ENCODE measurements at places on chromosomes 6 and 20.

GRCh38 chr6:55474382-55474781 lies 104.6 kb downstream of the HMGCLL1 start:
- DNase-seq = no peak

DNA sequence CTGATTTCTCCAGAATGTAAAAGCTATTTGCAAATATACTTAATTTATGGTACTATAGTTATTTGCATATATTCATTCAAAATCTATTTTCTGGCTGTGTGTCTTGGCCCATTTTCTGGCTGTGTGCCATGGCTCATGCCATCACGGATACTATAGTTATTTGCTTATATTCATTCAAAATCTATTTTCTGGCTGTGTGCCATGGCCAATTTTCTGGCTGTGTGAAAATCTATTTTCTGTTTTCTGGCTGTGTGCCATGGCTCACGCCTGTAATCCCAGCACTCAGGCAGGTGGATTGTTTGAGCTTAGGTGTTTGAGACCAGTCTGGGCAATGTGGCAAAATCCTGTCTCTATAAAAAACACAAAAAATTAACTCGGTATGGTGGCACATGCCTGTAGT lies 28.9 kb upstream of the RIPK1 start:
- no peak for DNase-seq

DNA sequence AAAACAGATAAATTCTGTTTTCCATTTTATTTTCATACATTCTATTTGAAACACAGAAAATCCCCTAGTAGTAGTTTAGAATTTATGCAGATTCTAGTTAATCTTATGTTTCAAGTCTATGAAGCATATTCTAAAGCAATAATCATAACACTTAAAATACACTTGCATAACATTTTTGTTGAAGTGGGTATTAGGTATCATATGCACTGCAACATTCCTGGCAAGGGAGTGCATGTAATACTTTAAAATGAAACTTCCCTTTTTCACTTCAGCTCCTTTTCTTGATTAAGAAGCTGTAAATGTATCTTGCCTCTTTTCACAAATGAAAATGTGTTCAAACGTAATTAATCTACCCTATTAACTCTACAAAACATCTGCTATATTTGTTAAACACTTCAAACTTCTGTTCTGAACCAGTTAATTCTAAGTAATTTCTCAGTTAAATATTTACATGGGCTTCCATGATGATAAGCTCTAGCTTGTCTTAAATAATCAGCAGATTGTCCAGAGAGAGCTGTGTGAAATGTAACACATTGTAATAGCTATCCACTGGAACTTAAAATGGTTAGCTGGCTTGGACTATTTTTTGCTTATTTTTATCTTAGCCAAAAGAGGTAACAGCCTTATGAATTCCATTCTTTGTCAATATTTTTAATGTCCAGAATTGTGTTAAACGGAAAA lies 192.8 kb downstream of the COL19A1 start:
- peak; percentile 86 for DNase-seq

DNA sequence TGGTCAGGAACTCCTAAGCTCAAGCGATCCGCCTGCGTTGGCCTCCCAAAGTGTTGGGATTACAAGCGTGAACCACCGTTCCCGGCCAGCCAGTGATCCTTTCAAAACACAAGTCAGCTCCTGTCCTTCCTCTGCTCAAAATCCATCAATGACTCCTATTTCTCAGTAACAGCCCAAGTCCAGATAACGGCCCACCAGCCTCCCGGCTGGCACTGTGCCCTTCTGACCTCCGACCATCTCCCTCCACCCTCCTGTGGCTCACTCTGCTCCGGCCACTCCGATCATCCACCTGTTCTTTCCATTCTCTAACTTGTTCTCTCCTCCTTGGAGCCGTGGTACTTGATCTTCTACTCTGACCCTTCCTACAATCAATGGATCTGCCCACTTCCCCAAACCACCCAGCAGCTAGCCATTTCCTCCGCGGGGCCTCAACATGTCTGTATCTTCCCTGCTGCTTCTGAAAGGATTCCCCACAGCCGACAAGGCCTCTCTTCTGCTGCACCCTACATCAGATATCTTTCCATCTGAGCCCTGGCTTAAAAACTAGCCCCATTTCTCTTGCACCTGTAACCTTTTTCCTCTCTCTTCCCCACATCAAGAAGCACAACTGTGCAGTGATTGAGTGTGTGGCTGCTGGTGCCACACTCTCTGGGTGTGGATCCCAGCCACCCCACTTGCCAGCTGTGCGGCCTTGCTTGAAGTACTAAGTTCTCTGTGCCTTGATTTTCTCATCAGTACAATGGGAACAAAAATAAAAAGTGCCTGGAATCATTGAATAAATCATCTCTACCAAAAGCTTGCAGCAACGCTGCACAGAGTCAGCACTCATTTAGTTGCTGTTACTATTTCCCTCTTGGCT lies 6.1 kb upstream of the ZMYND8 start:
- no peak for DNase-seq

DNA sequence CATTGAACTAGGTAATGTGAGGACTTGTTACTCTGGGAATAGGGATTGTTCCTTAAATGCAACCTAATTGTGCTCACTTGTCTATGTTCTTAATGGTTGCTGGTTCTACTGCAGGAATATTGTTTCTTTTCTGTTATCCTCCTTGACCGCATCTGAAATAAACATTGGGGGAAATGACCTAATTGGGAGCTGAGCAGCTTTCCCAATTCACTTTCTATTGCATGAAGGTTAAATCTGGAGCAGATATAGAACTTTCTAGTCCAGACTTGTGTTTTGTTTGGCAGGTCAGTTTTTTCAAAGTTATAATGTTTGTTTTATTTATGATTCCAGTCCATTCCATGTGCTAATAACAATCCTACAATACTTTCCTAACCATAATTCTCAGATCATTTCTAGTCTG lies 981.0 kb upstream of the CITED2 start:
- DNase-seq = no peak

DNA sequence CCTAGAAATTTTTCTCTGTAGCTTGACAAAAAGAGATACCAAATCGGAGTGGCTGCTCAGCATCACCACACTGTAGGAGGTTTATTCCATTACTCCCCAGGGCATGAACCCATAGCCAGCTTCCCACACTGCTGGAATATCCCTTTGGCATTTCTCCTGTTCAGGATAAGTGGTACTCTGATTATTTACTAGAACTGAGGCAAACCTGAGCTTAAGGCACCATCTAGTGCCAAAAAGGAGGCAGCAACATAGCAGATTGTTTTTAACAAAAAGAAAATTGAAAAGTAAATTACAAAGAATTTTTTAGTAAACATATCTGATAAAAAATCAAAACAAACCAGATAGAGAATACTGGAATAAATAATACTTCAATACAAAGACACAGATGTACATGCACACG lies 181.7 kb downstream of the WDR27 start:
- DNase-seq = no peak

DNA sequence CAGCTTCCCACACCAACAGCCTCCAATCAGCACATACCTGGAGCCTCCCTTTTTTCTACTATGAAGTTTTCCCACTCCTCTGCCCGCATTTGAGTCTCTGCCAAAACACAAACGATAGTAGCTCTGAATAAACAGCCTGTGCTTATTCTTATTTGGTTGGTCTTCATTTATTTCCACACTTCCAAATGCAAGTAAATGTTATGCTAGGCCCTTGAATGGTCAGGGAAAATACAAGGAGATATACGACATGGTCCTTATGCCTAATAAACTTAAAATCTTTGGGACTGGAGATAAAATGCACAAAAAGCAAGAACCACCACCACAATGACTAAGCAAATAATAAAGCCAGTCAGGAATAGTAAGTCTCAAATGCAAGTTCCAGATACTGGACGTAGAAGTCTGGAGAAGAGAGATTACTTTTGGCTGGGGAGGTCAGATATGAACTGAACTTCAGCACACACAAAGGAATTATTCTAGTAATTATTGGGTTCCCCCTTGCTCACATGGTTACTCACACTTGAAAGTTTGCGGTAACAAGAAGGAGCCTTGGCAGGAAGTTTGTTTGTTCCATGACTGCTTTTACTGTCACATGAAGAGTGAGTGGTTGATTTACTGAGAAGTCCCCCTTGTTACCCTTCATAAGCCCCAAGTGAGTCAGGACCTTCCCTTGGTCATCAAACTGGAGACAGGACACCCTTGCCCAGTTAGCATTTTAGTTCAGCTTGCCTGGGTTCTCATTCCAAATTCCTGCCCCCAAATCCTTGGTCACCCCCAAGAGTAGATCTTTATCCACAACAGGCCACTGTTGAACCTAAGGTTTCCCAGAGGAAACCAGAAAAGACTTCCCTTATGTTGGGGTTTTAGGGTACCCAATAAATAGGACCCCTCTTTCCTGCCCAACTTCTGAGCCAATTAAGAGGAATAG lies 511.2 kb upstream of the JARID2 start:
- DNase-seq = no peak

DNA sequence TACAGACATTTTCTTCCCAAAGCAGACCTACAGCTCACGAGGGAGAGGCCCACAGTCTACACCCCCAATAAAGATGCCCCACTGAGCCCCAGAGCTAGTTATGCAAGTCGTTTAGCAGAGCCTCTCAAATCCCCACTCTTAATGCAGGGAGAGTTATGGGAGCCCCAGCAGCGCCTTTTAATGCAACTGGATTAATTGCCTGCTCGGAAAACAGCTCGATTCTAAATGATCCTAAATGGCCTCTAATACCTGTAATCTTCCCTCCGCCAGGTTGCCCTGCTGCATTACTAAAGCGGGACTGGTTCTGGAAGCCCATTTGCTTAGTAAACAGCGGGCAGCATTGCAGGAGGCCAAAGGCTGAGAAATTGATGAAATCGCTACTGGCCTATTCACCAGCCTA lies 656.9 kb downstream of the PTPRT start:
- DNase-seq = no peak

DNA sequence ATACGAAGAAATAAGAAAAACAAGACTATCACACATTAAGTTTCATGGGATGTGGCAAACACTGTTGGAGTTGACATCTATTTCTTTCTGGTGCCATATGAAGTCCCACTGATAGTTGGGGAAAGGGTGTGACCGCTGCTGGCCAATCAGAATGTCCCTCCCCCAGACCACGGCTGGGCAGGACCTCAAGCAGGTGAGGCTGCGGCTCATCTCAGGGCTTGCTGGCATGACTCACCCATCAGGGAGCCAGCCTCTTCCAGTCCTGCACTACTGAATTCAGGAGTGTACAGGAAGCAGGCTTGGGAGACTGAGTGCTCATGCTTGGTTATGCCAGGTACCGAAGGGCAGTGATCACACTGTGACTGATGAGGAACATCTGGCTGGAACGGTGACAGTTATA lies 18.9 kb downstream of the PREP start:
- DNase-seq = no peak

DNA sequence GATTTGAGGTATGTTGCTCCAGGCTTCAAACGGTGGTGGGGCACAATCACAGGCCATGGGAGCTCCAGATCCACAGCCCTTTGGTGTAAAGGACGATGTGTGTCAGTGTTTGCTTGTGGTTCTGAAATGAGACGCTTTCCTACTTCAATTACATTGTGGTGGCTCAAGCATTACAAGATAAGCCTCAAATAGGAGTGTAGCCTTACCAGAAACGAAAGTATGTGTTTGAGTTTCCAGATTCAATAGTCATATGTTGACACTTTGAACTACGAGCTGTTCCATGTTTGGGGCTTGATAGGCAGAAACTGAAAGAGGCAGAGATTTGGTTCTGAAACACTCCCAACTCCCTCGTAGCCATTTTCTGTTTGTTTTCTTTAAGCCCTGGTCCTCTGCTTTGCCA lies 187.1 kb downstream of the MYLK4 start:
- no peak for DNase-seq

DNA sequence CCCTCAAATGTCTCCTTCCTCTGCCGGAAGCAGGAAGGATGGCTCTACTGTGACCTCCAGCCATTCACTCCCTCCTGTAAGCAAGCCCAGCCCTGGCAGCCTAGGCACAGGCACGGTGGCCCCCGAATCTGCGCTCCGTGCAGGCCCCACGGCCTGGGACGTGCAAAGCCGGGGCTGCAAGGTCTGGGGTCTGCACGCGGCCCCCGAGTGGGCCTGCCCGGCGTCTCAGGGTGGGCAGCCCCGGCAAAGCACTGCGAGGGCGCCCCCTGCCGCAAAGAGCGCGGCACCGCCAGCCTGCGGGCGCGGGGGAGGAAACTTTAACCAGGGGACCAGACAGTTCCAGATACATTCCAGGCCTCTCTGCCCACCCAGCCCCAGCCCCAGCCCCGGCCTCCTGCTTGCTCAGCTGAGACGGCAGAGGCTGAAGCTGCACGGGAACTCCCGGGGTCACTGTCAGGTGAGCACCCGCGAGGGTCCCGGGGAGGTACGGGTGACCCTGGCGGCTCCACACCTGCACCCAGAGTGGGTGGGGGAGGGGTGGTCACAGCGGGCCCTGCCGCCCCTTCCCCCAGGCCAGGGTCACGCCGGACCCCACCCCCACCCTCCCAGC lies 98.8 kb downstream of the ASXL1 start:
- DNase-seq = peak; percentile 36

DNA sequence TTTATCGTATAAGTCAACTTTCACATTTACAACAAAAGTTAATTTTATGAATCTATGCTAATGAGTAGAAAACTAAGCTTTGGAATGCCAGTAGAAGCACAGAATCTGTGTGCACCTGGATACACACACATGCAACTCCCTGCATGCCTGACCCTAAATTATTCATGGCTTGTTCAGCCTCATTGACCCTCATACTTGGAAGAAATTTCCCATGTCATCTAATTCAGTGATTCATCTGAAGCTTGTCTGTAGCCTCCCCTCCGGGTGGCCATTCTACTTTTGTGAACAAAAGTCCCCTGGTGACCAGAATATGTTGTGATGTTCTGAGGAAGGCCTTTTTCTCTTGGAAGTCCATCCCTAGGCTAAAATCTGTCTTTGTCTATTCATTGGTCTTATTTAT lies 1078.4 kb downstream of the KIF16B start:
- no peak for DNase-seq

- no peak for DNase-seq
These were observed 199.2 kb upstream of the PRDM1 start for GRCh38 chr6:105886814-105887544.

GRCh38 chr6:137542713-137543112 lies 48.5 kb upstream of the OLIG3 start:
- DNase-seq = no peak

DNA sequence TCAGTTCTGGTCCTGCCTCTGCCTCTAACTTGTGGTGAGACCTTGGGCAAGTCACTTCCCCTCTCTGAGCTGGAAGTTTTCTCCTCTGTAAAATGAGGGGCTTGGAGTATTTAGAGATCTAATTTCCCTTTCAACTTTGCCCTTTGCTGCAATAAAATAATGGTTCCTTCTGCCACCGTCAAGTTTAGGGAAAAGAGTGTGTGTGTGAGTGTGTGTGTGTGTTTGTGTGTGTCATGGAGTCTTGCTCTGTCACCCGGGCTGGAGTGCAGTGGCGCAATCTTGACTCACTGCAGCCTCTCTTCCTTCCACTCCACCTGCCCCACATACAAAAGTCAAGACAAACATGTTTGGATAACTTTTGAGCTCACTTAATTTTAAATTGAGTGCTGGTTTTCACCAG lies 39.2 kb upstream of the PIM1 start:
- no peak for DNase-seq

Measured in NCI-H524 treated with DMSO at 0.1 percent for 48 hours (cell line).